ENCODE measurements at places on chromosomes 3 and 15.

- no peak for DNase-seq
Observed at GRCh38 chr3:159432682-159433340, 555.8 kb upstream of the IL12A start.

DNA sequence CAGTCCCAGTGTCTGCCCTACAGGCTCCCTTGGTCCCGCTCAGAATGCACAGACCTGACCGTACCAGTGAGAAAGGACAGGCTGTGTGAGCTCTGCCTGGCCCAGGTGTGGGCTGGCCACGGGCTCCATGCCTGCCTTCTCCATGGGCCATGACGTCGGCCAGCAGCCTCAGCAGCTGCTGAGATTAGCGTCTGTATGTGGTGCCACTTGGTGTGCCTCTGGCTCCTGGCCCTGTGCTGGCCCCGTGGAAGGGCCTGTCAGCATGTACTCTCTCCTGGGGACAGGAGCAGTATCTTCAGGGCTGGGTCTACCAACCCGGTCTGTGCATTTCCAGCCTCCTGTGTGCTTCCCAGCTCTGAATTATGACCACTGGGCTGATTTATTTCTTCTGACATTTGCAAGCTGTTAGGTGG is 25.7 kb downstream of the KLF13 start:
- DNase-seq = no peak

- DNase-seq = no peak
Observed at GRCh38 chr3:30642849-30643361, 36.5 kb downstream of the TGFBR2 start.

DNA sequence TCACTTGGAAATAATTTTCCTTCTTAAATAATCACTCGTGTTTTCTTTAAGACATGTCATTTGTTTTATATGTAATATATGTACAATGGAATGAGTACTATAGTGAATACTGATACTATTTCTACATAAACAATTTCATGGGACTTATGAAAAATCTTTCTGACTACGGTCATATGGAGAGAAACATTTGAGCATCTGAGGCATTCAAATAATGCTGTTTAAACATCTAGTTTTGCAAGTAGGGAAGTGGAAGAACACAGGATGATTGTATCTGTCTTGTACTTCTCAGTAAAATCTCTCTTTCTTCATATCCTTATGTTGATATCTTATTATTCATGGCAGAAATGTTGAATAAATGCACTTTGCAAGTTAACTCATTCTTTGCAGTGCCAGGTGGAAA is 599.5 kb upstream of the KCNMB2 start:
- no peak for DNase-seq

DNA sequence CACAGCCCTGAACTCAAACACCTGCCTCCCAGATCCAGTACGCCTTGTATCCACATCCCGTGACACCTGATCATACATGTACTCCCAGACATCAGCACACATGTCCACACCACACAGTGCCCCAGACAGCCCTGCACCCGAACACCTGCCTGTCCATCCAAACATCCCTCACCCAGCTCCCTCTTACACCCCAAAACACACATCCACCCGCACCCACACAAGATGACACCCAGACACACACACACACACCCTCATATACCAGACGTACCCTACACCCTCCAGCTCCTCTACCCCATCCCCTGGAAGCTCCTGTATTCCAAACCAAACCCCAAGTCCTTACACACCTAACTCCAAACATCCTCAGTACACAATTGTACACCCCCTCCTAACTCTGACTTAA is 735 bp downstream of the CAMK1 start:
- DNase-seq = no peak

DNA sequence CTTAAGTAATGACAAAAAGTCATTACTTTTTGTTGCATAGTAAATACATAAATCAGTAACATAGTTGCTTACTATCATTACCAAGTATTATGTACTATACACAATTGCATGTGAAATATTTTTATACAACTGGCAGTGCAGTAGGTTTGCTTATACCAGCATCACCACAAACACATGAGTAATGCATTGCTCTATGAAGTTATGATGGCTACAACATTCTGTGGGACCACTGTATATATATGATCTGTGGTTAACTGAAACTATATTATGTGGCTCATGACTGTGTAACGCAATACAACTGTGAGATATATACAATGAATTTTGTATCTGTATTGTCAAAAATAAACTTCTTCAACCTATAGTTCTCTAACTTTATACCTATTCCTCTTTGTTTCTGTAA is 113.7 kb upstream of the RBMS3 start:
- DNase-seq = no peak

- DNase-seq = no peak
Observed at GRCh38 chr3:130316169-130316568, 29.3 kb upstream of the COL6A5 start.

- DNase-seq = no peak
Observed at GRCh38 chr15:74124759-74125158, 5.6 kb upstream of the ISLR2 start.

GRCh38 chr3:168001244-168001643 is 94.5 kb downstream of the GOLIM4 start:
- DNase-seq = no peak

DNA sequence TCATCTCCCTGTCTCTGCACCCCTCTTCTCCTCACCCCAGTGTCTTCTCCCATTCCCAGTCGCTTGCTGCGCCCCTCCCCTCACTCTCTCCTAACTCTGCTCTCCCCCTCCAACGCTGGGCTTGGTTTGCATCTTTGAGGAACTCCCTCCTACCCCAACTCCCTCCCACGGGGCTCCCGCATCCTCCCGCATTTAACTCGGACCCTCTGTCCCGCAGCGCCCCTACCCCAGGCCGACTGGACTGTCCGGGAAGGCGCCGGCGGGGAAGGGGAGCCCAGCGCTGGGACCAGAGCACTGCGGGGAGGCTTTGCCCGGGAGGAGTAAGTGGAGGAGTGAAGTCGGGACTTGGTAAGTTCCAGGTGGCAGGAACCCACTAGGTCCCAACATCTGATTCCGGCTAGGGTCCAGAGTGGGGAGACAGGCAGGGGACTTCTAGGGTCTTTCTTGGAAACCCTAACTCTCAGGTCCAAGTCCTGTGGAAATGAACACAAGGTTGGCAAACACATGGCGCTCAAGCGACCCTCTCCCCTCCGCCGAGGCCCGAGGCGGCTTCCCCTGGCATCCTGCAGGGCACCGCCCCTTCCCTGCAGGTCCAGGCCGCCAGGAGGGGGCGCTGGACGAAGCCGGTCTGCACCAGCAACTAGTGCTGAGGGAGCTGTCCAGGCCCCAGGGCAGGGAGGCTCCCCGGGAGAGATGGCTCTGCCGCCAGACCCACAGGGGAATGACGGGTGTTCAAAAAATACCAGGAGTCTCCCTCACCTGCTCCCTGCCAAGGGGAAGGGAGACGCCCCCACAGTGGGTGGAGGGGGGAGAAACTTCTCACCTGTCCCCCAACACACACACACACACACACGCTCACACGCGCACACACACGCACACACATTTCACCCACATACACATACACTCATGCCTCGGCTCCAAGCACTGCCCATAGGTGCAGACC is 53.2 kb downstream of the LHFPL4 start:
- peak; percentile 39 for DNase-seq

GRCh38 chr3:72769758-72770540 is 78.3 kb downstream of the SHQ1 start:
- DNase-seq = no peak

- no peak for DNase-seq
Observed at GRCh38 chr3:41464858-41465257, 265.6 kb downstream of the CTNNB1 start.

Measured in activated CD4-positive, alpha-beta T cell treated with anti-CD3 and anti-CD28 coated beads, Interleukin-2, amount 50 U/mL, for 24 hours (primary cell).